ENCODE measurements at places on chromosomes 1 and 21.

DNA sequence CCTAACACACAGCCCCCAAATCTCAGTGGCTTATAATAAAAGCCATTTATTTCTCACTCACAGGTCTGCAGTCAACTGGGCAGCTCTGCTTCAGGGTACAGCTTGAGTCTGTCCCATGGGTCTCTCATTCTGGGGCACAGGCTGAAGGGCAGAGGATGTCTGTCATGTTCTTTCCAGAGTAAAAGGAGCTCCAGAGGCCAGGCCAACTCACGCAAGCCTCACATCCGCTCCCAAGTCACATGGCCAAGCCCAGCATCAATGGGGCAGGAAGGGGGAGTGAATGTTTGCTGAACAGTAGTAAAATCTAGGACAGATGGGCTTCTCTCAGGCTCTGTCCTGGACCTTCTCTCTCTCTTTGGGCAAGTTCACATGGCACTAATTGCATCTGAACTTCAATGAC, 7.1 kb upstream of the SSBP3 start:
- DNase-seq: no peak

DNA sequence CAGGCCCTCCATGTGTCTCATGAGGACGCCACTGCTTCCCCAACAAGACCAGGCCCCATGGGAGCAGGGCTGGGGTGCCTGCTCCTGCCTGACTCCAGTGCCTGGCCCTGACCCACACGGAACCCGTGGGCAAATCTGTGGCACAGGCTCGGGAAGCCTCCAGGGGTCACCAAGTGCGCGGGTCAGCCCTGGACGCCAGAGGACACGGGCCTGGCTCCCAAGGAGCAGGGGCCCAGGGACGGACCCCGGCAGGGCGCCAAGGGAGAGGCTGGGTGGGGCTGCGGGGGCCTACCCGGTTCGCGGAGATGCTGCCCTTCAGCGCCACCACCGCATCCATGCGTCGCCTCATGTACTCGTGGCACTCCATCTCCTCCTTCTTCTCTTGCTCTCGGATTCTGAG, 31.9 kb downstream of the CFAP74 start:
- no peak for DNase-seq

GRCh38 chr1:77539519-77540142, 142.8 kb downstream of the ZZZ3 start:
- no peak for DNase-seq

- no peak for DNase-seq
Observed at GRCh38 chr1:24126672-24127023, 14.7 kb upstream of the MYOM3 start.

DNA sequence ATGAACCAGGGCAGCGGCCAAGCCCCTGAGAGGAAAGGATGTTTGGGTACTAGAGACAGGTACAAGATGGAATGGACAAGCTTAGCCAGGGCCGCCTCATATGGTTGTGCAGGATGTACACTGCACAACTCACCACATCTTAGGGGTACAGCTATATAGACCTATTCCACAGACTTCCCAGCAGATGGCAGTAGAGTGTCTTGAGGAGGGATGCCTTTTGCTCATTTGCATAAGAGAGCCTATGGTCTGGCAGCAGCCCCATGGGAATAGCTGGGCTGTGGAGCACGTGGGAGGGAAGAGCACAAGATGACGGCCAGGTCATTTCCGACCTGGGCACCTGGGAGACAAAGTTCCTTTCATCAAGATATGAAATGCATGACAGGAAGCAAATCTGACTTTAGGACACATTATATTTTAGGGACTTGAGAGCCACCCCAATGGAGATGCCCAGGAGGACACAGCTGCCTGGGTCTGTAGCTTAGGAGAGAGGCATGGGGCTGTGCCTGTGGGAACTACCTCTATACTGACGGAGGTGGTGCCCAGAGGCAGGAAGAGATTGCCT, 215.5 kb downstream of the KCNJ6 start:
- DNase-seq: peak; percentile 60

DNA sequence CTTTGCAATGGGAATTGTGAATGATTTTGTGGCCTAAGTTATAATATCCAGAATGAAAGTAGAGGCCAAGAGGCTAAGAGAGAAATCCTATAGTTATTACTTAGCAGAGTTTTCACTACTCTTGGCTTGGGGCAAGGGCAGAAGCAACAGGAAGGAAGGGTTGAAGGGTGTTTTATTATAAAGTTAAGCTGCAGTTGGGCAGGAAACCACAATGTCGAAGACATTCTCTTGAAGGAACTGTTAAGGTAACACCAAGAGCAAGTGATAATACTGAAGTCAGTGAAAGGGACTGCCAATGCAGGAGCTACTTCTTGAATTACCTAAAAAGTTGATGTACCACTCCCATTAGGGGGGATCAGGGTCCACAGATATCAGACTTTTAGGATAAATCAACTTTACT, 8.3 kb downstream of the XCL2 start:
- no peak for DNase-seq
